Hematopoietic multipotent progenitor cell (in vitro differentiated cells): ENCODE measurements at places on chromosomes 6 and 20.
A peak's percentile ranks its signal among the peaks of the same experiment; 100 is the strongest.

DNA sequence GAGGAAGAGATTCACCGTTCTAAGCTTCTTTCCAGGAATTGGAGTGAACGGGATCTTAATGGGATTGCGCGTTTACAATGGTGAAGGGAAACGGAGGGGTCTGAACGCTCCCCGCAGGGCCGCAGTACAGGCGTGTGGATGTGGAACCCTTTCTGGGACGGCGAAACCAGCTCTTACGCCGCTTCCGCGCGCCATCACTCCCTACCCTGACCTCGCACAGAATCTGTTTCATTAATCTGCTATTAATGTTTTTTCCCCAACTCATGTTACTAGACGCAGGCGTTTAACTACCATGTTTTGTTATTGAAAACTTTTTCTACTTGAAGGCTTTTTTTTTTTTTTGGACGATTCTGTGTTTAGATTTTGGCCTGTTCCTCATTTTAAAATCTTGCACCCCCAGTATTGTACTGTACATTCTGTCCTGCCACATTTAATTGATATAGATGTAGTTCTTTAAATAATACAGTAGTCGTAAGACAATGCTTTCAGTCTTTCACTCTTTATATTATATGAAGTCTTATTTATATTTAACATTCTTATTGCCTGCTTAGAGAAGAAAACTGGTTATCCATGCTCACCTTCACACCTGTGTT lies 696 bp upstream of the SUPT3H start:
- peak; percentile 57 for DNase-seq

- DNase-seq = no peak
Measured at GRCh38 chr6:70889270-70889669, 67.6 kb downstream of the B3GAT2 start.

DNA sequence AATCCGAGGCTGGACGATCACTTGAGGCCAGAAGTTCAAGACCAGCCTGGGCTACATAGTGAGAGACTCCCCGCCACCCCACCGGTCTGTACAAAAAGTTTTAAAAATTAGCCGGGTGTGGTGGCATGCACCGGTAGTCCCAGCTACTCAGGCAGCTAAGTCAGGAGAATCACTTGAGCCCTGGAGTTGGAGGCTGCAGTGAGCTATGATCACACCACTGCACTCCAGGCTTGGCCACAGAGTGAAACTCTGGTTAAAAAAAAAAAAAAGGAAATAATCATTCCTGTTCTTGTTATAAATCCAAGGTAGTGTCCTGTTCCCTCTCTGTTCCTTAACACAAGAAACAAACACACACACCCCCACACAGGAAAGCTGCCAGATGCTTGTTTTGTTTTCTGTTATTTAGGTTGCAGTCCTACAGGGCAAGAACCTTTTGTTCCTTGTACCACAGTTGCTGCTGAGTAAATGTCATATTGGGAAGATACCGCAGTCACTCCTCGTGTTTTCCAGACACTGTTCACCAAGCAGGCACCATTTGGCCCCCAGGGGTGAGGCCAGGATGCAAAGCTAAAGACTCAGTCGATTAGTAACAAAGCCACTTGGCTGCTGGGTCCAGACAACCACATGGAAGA lies 28.9 kb downstream of the ASIP start:
- DNase-seq = no peak

- no peak for DNase-seq
Measured at GRCh38 chr6:163741743-163742363, 327.3 kb downstream of the QKI start.

- DNase-seq = no peak
Measured at GRCh38 chr6:122861594-122861993, 72.5 kb downstream of the SMPDL3A start.

GRCh38 chr20:3752386-3752759 lies 15.2 kb downstream of the ADISSP start:
- DNase-seq = no peak

DNA sequence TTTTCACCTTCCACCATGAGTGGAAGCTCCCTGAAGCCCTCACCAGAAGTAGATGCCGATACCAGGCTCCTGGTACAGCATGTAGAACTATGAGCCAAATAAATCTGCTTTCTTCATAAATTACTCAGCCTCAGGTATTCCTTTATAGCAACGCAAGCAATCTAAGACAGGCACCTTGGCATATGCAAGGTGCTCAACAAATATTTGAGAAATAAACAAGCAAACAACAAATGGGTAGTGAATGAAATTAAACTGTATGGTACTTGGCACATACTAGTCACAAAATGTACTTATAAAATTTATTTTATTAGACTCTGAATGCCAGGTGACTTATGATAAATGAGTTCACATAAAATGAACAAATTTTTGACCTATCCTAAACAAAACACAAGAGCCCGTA lies 220.3 kb downstream of the MAFB start:
- no peak for DNase-seq

DNA sequence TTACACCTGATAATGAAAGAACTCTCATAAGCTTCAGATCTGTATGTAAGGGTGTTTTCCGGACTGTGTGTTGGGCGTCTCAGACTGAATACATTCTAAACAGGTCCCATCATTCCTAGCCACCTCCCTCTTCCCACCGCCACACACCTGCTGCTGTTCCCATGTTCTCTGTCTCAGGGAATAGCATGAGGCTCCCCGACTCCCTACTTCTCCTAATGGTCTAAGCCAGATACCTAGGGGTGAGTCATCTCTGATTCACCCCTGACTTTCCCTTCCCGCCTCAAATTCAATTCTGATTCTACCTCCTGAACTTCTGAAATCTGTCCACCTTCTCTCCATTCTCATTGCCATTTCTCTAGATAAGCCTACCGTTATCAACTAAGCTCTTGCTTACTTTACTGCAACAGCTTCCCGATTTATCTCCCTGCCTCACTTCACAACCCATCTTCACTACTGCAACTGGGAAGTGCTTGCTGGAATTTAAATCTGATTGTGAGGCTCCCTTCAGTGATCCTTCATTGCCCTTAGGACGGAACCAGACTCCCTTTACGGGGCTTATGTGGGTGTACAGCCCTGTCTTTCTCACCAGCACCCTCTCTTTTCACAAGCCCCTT lies 1.6 kb downstream of the TMEM14A start:
- DNase-seq = no peak

- DNase-seq = no peak
Measured at GRCh38 chr20:59010995-59011873, 4.2 kb upstream of the CTSZ start.

DNA sequence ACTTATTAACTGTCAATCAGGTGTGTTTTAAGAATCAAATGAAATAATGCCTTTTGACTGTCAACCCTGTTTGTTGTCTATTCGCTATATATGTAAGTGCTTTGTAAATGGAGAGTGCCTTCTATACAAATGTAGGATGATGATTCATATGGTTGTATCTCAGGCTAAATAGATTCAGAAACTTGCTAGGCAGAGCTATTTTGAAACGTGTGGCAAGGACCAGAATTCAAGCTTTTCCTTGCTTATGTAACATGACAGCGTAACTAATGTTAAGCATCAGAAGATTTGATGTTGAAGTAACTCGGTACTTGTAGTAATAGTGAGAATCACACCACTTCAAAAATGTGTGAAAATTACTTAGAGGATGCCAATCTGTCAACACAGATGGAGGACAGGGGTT lies 3.4 kb downstream of the OGFRL1 start:
- DNase-seq = no peak

- no peak for DNase-seq
Measured at GRCh38 chr6:9522101-9522500, 892.8 kb downstream of the TFAP2A start.

GRCh38 chr6:144379356-144379755 lies 94.2 kb downstream of the UTRN start:
- DNase-seq = no peak

DNA sequence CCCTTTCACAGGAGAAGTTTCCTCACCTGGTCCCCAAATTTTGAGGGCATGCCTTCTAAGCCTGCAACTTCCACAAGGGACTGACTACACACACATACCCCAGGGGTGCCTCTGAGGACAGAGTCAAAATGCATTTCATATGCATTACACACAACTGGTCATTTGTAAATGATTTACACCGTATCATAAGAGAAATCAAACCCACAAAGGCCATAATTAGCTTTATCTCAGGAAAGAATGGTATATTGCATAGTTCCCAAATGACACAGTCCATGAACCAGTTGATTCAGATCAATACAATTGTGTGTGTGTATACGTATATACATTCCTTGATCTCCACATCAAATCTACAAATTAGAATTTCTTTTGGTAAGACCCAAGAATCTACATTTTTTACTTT lies 203.3 kb upstream of the PRDM1 start:
- no peak for DNase-seq

DNA sequence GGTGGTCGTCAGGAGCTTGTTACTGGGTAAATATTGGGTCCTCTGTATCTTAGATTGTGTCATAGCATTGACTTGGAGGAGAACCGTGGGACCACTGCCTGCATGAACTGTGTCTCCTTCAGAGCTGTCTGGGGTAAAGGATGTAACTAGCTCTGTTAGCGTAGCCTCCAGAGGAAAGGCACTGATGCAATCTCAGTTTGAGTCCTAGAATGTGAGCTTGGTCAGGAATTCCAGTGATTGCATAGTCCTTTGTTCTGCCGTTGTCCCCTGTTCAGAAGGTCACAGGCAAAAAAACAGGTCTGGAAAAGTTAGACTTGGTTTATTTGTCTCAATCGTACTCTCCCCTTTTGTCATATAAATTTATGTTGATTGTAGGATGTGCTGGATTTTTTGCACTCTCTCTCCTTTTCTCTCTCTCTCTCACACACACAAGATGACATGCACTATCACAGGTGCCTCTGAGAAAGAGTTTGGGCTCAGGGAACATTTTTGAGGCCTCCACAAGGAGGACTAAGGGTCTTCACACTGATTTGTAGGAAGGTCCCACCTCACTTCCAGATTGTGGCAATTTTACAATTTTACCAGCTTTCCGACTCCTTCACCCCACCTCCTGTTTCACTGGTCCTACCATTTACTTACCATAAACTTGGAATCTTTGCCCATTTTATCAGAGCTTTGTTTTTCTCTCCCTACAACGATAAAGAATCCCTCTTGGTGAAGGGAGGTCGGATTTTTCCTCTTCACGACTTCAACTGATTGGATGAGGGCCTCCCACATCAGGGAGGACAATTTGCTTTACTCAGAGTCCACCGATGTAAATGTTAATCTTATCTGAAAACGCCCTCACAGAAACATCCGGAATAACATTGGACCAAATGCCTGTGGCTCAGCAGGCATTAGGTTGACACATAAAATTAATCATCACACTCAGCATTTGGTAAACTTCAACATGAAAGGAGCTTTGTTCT lies 7.0 kb upstream of the DACT2 start:
- no peak for DNase-seq

GRCh38 chr6:113363866-113364265 lies 493.3 kb upstream of the MARCKS start:
- DNase-seq = no peak

GRCh38 chr6:166830185-166830890 lies 126.0 kb downstream of the RNASET2 start:
- DNase-seq = peak; percentile 48

GRCh38 chr20:57596998-57597939 lies 23.0 kb downstream of the ZBP1 start:
- peak; percentile 71 for DNase-seq

- peak; percentile 22 for DNase-seq
Measured at GRCh38 chr20:25247000-25247517, 826 bp upstream of the PYGB start.

GRCh38 chr20:18020931-18021330 lies 36.8 kb downstream of the OVOL2 start:
- DNase-seq = no peak

- DNase-seq = peak; percentile 76
Measured at GRCh38 chr6:31736021-31736767, at the start of gene CLIC1. CLIC1 (minus strand) TSS chr6:31736530; CDS start chr6:31736300, 230 bp downstream.

- no peak for DNase-seq
Measured at GRCh38 chr6:92779746-92780145, 639.6 kb downstream of the EPHA7 start.

DNA sequence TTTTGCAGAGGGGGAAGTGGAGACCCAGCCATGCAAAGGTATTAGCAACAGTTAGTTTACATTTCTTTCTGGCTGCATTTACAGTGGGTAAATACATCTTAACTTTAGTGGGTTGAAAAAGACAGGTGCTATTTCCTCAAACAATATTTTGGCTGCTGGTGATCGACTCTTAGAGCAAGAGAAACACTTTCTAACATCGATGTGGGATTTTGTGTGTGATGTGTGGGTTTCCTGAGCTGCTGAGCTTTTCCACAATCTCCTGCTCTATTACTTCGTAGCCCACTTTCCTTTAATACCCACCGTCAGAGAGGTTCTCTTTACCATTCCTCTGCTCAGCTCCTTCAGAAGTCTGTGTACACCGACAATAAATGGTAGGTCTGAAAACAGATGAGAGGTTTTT lies 339.0 kb downstream of the NRN1 start:
- DNase-seq = no peak

GRCh38 chr20:48126227-48126740 lies 341.0 kb upstream of the SULF2 start:
- no peak for DNase-seq

GRCh38 chr6:4340544-4340943 lies 205.2 kb upstream of the ECI2 start:
- no peak for DNase-seq

DNA sequence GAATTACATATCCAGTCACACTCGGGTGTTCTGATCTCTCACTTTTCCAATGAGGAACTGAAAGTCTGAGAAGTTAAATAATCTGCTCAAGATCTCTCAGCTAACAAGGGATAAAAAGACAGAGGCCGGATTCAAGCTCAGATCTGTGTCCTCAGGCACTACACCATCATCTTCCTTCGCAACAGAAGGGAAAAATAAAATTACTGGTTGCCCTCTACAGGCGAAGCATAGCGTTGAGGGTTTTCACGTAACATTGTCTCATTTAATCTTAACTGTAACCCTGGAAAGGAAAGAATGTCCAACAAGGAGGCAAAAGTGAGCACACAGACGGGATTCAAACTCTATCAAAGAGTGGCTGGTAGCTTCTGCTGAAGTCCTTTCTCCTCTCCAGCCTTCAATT lies 67.8 kb upstream of the ANKEF1 start:
- DNase-seq = no peak

DNA sequence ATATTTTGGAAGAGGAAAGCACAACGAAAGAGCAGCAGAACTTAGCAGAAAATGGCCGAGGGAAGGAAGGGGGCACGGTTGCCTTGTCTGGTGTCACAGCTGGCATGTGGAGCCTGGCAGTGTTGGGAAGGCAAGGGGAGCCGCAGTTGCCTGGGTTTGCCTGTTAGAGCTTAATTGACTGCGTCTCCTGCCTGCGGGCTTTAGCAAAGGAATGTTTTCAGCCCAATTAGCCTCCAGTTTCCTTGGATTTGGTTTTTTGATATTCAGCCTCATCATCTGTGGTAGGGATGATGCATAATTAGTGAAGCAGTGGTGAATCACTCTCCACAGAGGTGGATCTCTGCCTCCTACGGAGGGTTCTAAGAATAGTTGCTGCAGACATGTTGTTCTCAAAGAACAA lies 832.6 kb downstream of the QKI start:
- DNase-seq = no peak
